ENCODE measurements at places on chromosomes 6 and 20.

DNA sequence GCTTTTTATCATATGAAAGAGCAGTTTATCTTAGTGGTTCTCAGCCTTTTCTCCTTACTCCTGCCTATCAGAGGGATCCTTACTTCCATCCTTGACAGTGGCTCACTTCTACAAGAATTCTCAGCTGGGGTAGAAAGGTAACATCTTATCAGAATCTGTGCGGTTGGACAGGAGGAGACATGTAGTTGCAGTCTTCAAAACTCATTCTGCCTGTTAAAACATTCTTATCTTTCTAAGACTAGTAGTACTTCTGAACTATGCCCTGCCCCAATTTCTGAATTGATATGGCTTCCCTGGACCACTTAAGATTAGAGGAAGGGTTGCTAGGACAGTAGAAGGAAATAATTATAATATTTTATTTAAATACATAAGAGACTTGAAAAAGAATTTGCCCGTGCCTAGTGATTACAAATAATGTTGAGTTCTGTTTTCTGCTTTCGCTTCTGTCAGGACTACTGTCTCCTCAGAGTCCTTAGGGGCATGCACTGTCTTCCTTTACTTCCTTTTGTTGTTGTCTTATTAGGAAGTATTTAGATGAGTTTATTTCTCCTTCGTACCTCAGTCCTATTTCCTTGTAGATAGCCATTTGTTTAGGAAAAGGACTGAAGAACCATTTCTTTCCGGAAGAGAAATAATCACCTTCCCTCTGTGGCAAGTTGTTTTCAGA lies 24.9 kb downstream of the BLTP3A start:
- DNase-seq = no peak

DNA sequence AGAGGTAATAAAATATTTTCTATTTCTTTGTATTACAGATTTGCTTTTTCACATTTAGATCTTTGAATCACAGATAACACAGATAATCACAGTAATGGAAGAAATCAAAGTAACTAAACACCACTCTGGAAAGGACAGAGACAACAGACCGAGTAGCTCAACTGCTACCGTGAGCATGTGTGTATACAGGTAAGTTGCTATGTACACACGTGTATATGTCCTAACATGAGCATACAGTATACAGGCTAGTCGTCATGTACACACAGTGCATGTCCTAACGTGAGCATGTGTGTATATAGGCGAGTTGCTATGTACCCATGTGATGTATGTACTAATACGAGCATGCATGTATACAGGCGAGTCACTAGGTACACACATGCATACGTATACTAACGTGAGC lies 379.0 kb downstream of the THBS2 start:
- no peak for DNase-seq

DNA sequence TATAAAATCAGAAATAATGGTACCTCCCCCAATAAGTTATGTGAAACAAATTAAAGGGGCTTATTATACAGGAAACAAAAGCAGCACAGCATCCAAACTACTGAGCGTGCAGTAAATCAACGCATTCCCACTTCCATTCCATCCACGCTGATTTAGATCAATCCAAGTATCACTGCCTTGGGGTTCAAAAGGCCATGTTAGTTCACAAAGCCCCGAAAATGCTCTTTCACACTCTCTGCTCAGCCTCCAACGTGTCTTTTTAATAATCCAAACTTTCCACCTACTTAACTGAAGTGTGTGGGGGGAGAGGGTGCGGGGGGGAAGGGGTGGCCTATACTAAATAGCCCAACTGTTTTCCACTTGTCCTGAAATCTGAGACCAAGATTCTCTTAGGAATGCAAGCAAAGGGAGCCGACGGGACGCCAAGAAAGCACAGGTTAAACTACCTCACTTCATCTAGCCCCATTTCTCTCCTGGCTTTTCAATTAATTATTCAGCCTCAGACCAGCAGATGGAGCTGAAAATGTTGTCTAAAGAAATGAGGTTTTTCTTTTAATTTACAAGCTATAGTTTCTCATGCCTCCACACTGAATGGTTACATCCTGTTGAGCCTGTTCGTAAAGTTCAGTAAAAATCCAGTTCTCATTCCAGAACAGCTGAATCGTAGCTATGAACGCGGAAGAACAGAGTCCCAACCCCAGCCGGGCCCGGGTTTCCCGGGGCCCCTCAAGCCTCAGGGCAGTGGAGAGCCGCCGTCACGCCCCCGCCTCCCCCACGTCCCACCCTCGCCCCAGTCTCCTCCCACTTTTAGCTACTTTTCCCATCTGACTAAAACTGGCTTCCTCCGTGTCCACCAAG lies 1.0 kb upstream of the NXT1 start:
- DNase-seq = no peak

- DNase-seq = no peak
Observed at GRCh38 chr20:12012241-12013222, 94.8 kb downstream of the BTBD3 start.

- no peak for DNase-seq
Observed at GRCh38 chr6:73349311-73349710, 4.8 kb downstream of the DPPA5 start.

DNA sequence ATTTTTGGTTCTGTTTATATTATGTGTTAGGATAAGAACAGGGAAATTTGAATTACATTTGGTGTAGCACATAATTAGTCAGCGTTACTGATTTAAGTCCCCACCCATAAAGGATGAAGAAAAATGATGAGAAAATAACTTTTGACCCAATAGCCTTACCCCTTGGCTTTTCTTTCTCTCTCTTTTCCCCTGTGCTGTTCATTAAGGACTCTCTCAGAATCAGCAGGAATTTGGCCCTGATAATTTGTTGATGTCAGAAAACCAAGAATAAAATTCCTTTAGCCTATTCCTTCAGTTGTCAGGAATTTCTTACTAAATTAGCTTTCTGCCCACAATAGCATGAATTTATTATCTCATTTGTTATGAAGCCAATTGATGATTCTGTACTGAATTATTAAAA lies 18.5 kb downstream of the PLCB1 start:
- no peak for DNase-seq

DNA sequence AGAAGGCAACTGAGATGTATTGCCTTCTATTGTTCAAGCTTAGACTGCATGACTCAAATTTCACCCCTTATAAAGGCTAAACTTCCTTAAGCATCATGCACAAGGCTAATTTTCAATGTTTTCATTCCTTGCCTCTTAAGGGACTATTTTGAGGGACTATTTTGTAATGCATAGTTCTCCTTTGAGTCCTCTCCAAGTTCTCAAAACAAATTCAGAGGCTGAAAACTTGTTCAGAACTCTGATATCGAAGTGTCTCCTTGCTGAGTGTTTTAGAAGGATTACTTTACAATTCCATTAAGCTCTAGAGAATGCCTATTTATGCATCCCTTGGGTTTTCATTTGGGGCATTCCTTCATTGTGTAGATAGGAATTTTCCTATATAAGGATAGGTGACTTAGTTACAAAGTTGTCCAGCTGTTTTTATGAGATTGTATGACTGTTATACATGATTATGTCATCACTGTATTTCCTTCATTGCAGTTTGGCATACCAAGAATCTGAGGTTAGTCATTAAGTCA lies 41.7 kb downstream of the COL19A1 start:
- no peak for DNase-seq

- DNase-seq = no peak
Observed at GRCh38 chr6:34412016-34412415, 13.9 kb downstream of the RPS10 start.

- no peak for DNase-seq
Observed at GRCh38 chr6:145830612-145831011, 16.0 kb upstream of the FBXO30 start.

DNA sequence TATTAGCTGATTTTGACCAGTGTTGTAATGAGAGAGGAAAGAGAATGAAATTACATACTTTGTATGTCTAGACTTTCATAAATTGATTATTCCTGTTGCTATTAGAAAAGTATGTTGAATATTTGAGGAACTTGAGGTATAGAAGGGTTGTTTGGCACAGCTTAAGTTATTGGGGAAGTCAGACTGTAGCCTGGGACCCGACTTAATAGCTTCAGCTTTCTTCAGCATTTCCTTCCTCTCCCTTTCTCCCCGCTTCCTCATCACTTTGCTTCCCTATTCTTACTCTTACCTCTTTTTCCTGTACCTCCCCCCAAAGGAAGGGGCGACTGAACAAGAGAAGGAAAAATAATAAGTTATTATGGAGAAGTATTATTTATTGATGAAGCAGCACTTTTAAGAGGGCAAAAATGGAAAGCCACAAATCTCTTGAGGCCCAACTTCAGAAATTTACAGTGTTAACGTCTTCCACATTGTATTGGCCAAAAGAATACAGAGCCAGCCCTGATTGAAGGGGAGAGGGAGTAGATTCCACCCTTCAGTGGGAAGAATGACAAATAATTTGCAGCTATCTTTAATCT lies 7.4 kb downstream of the SENP6 start:
- DNase-seq = no peak

- no peak for DNase-seq
Observed at GRCh38 chr20:10554285-10554684, 119.2 kb downstream of the SLX4IP start.

DNA sequence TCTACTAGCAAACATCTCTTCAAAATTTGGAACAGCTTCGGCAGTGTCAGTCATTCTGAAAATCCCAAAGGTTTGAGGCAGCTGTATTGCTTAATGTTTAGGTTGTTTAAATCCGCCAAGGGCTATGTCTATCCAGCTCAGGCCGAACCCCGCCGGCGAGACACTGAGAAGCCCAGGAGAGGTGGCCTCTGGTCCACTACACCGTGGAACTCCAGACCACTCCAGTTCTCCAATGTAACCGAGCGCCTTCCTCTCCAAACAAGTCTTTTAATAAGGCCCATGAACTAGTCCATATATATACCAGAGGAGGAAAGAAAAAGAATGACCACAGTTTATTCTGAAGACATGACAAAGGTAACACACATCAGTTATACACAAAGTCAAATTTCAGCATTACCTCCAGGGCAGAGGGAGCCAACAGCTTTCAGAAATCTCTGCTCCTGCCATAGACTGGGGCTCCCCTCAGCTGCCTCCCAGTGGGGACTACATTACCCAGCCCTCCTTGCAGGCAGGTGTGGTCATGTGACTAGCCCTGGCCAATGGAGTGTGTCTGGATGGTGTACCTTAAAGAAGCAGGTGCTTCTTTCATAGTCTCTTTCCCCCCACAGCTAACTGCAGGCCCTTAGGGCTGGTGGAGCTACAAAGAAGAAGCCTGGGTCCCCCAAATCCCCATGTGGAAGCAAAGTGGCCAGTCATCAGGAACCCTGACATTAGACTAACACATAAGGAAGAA lies at the start of gene RAMACL:
TSS of gene RAMACL (minus strand) at position 255 of the 733 bp plus-strand sequence. CDS start at position 54, 201 bp downstream.
- no peak for DNase-seq

DNA sequence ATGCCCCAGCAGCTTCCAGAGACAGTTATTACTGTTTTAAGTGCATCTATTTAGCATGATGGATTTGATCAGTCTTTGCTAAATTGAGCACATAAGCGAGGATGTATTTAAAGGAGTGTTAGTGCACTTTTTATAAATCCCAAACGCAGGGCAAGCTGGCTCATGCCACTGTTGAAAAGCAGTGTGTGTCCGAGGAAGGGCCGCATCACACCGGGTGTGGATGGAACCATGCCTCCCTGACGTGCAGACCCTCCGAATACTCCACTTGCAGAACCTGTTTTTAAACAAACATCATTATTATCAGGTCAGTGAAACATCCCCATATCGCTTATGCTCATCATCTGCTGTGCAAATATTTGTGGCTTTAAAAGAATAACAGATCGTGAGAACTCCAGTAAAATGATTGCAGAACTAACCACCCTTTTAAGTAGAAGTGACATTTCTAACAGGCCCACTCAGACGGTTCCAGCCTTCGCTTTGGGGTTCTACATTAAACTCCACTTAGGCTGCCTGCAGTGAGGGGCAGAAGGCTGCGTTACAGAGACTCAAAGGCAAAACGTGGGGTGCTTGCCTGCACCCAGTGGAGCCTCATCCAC lies 190.1 kb downstream of the CDH4 start:
- no peak for DNase-seq

DNA sequence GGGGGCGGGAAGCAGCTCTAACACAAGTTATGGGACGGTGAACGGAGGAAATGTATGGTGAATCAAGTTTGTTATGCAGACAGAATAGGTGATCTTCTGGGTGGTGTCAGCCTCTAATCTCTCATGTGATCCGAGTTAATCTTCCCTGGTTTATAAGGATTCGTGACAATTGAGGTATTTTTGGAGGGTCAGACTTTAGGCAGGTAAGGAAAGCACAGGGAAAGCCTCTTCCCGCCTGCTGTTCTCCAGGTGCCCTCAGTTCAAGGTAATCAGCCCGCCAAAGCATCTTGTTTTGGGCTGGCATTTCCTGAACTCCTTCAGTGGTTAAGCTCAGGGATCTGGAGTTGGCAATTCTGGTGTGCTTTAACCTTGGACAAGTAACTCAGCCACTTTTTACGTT lies 1.2 kb downstream of the CSTF1 start:
- no peak for DNase-seq

DNA sequence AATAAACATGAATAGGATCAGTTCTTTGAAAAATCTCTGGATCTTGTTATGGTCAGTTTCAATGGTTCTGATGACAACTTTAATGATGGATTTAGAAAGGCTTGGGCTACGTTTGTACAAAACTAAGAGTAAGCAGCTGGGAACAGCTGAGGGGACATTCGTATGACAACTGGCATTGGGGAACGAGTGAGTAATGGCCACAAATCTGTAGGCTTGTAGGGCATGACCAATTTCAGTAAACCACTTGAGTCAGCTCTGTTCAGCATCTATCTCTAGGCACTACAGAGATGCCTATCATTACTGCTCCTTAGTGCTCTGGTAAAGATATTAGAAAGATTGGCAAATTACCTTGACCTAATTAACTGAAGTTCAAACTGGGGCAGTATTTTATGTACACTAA lies 1375.6 kb downstream of the EPHA7 start:
- no peak for DNase-seq

DNA sequence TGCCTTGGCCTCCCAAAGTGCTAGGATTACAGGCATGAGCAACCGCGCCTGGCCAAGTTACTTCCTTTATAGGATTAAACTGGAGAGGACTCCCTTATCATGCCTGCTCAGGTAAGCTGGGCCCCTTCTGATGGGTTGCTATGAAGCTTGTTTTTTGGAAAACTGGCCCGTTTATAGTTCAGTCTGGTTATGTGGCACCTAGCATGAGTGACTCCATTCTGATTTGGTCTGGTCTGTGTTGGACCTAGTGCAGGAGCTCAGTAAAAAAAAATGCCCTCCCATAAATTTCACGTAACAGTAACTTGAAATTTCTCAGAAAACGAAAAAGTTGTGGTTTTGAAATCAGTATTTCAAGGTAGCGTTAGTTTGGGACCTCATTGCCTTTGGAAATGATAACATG lies 448.4 kb downstream of the HACE1 start:
- DNase-seq = no peak

DNA sequence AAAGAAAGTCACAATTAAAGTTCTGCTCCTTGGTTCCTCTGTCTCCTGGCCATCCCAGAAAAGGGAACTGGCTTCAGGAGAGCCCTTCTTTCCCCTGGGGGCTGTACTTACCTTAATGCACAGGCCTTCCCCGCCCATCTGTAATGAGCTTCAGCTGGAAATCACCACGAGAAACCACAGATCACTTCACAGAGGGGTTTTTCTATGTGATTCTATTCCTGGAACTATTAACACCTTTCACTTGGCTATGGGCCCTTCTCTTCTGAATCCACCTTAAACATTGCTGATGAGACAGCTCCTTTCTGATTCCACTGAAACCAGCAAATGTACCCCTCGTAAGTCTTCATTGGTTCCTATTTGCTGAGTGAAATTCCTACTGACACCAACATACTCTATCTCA lies 80.7 kb downstream of the FOXF2 start:
- no peak for DNase-seq
